ENCODE measurements at places on chromosomes 2 and 18. TPM values are rescaled to one million over a fixed set of nuclear protein-coding genes. Genes with fewer than 3 reads are reported as not detected.

Gene DNAH6
- total RNA-seq, result not detected

Gene RRM2
- 195 TPM for total RNA-seq

Gene CFAP53
- total RNA-seq, result 0.44 TPM

Gene PCARE
- not detected for total RNA-seq

Gene ARL5A
- 24.4 TPM for total RNA-seq

Gene SLC9A2
- total RNA-seq, result 3.2 TPM

Gene IL1A
- total RNA-seq, result 0.15 TPM

Gene PDCD1
- not detected for total RNA-seq

Gene UBE2E3
- 81.6 TPM for total RNA-seq

Gene CKAP2L
- 13.4 TPM for total RNA-seq

Gene IER3IP1
- 18.8 TPM for total RNA-seq

Gene TXNDC2
- 0.21 TPM for total RNA-seq

Gene MIB1
- 11.9 TPM for total RNA-seq

Gene GAL3ST2
- total RNA-seq, result 0.28 TPM

Gene USP34
- total RNA-seq, result 60.9 TPM

Gene NLRC4
- total RNA-seq, result not detected

Gene ALPP
- 0.35 TPM for total RNA-seq

Gene KCTD1
- 27.3 TPM for total RNA-seq

Gene IL37
- total RNA-seq, result not detected

Gene TMEM198
- 1.2 TPM for total RNA-seq

Gene AOX1
- 2.9 TPM for total RNA-seq

Gene ECEL1
- total RNA-seq, result 0.37 TPM

All from A549 treated with CpdA at 1 μM for 4 hours (cell line).